Activated CD8-positive, alpha-beta T cell treated with anti-CD3 and anti-CD28 coated beads, Interleukin-2, amount 10 ng/mL, durations not matched to agents 7 days and 5 days (primary cell): ENCODE measurements at places on chromosomes 3 and 15. TPM values are rescaled to one million over a fixed set of nuclear protein-coding genes. Genes with fewer than 3 reads are reported as not detected.

DGKG gene
- total RNA-seq: 0.42 TPM

DNA sequence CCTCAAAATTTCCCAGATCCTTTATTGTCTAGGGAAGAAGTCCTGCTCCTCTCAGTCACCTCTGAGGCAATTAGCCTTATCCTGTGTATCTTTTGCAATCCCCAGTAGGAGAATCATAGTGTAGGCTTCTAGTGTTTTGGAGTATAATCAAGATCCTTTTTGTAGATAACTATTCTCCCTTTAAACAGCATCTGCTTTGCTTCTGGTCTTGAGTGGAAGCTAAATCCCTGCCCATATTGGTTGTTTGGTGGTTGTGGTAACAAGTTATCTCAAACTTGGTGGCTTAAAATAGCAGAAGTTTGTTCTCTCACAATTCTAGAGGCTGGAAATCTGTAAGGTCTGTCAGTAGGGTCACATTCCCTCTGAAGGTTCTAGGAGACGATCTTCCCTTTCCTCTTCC lies 217.5 kb upstream of the RASGRP1 start:
- no peak for DNase-seq

DNA sequence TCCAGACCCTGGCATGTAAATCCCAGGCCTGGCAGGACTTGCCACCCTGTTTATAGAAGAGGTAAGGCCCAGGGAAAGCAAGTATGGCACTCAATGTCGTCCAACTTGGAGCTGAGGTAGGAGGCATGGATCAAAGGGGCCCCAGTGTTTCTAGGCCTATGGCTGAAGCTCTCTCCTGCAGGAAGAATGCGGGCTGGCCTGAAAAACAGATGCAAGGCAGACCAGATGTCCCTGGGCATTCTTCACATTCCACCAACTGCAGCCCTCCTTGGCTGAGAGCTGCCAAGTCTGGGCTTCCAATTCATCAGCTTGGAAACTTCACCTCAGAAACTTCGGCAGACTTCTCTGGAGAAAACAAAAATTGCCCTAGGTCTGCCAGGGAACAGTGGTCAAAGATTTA lies 22.2 kb downstream of the MESD start:
- DNase-seq: no peak

DNA sequence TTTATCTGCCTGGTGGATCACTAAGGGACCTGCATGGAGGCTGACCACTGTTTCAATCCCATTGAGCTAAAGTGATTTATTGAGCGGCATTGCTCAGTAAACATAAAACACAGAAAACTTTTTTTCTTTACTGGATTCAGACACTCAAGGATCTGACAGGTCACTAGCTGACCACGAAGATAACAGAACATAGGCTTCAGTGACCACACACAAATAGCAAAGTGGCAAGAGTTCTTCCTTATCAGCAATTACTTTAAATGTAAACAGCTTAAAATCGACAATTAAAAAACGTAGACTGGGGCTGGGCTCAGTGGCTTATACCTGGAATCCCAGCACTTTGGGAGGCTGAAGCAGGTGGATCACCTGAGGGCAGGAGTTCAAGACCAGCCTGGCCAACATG lies 48.7 kb downstream of the STAG1 start:
- DNase-seq: no peak

DNA sequence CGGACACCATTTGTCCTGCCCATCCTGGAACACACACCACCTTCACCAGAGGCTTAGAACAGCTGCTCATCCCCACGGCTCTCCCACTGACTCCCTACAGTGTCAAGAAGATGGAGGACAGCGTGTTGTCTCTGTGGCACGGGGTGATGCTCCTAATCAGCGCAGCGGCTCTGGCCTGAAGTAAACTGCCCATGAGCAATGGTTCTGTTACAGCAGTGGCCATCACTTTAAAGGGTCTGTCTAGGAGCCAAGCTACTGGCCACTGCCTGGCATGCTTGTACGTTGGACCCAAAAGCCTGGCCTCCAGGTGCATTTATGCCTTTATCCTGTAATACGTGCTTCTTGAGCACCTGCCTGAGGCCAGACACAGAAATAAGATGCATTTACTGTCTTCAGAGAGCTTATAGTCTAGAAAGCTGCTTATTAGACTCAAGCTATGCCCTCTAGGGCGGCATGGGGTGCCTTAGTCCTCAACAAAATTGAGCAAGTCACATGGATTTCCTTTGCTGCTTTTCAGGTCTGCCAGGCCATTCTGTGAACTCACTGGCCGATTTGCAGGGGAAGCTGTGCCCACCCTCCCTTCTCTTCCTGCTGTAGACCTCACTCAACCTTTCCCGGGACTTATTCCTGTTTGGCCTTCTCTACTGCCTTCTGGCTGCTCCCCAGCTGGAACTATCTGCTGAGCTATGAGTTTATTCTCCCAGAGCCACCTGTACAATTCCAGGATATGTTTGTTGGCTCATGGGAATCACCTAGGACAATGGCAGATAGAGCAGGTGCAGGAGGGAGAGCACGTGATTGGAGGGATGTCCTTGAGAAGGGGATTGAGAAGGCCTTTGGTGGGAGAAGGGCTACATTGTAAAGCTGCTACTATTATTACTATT lies 51.9 kb downstream of the STARD5 start:
- peak; percentile 16 for DNase-seq

GRCh38 chr15:44015545-44016305 lies 179.3 kb downstream of the FRMD5 start:
- no peak for DNase-seq

DNA sequence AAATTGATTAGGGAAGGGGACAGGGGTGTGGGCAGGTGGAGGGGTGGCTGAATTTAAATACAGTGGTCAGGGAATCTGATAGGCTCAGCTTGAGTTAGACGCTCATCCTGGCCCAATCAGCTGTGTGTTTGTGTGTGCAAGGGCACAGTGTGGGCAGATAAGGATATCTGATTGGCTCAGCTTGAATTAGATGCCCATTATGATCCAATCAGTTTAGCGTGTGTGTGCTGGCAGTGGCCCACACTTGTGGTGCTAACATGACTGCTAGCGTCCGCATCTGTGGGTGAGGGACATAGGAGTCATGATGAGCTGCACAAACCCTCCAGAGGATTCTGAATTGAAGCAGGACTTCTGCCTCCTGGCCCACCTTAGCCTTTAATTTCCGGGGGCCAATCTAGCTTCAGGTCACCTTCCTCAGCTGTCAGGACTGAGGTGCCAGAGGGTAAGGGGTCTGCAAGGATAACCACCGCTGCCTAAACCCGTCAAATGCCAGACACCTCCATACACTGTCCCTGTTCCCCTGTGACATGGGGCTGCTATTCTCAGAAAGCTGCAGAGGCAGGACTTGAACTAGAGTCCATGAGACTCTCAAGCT lies 97.3 kb downstream of the CORO2B start:
- DNase-seq: no peak

DNA sequence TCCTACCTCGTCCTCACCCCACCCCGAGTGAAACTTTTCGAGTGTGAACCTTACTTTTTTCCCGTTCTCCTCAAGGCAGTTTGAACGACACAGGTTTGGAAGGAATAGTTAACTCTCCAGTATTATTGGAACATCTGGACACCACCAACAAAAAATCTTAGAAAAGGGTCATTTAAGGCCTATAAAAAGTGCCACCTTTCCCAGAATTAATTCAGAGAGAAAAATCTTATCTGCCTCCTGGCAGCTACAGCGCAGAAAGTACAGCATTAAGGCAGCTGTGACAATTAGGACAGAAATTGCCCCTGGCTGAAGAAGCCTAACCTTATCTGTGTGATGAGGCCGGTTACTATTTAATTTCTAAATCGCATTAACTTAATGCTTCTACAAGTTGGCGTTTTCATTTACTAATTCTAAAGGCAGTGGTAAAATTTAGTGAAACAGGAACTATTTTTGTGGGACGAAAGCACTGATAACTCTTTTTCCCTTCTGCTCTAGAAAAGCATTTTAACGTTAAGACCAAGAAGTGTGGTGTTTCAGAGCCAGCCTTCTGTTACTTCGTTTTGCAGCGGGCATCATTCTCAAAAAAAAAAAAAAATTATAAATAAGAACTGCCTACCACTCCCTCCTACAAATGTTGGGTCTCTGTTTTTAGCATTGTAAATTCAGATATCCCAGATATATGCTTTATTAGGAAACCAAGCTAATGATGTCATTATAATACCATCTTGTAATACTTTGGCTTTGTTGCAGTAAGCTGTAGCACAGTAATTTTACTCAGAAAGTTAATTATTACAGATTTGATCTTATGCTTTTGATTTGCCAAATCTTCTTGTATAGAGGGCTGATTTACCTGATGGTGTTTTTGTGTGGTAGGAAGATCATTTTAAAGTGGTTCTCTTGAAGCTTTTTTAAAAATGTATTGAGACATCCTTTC lies 1.4 kb downstream of the ATP11B start:
- no peak for DNase-seq

GRCh38 chr15:81752974-81753373 lies 292.8 kb downstream of the MEX3B start:
- no peak for DNase-seq
